ENCODE measurements at places on chromosomes 16 and 17. TPM values are rescaled to one million over a fixed set of nuclear protein-coding genes. Genes with fewer than 3 reads are reported as not detected.

The GGT6 gene
- not detected for total RNA-seq

The RNF157 gene
- 0.29 TPM for total RNA-seq

The IRF8 gene
- not detected for total RNA-seq

The SP6 gene
- total RNA-seq, result not detected

The CACNG4 gene
- total RNA-seq, result not detected

The TBX21 gene
- not detected for total RNA-seq

The RAPGEFL1 gene
- total RNA-seq, result 10.3 TPM

The TRPV3 gene
- total RNA-seq, result 0.53 TPM

The LDAF1 gene
- total RNA-seq, result 54.4 TPM

The GPR179 gene
- not detected for total RNA-seq
